ENCODE measurements at places on chromosomes 6 and 20.
A peak's percentile ranks its signal among the peaks of the same experiment; 100 is the strongest.

DNA sequence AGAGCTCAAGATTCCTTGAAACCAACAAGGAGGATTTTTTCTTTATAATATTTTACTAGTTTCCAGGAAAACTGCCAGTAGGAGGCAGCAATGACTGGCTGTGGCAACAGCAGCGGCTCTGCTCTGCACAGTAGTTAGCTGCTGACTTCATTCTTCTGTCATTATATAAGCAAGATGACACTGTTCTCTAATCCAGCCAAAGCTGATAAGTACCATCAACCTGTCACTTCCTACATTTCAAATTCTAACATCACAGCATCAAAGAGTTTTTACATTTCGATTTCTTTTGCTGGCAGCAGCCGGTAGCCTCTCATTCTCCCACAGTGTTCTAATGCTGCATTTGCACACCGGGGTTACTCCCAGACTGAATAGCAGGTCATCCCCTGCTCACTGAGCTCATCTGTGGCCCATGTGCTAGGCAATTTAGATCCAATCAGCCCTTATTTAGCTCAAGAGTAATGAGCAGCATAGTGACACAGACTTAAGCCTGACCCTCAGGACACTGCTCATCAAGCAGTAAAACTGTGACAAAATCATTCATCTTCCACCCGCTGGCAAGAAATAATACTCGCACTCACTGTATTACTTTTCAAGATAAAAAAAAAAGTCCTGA, 67.8 kb downstream of the MMS22L start:
- DNase-seq: peak; percentile 24

- DNase-seq: no peak
Observed at GRCh38 chr6:138240476-138241245, 22.4 kb upstream of the PBOV1 start.

DNA sequence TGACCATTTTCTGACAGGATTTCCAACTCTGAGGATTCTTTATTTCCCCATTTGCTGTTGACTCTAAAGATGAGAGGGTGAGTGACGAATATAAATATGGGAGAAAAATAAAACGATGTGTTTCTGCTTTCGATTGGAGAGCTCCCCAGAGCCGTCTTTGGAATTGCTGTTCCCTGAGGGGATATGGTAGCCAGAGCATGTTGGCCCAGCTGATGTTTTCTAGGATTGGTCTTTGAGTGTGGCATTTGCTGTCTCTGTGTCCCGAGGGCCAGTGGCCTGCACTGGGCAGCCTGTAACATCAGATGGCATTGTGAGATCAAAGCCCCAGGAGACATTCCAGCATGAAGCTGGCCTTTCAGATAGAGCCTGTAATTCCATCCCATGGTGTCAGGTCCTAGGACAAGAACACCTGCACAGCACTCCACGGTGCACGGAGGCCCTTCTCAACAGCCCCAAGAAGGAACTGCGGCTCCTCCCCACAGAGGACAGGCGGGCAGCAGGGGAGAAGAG, 26.7 kb downstream of the PKIG start:
- no peak for DNase-seq

DNA sequence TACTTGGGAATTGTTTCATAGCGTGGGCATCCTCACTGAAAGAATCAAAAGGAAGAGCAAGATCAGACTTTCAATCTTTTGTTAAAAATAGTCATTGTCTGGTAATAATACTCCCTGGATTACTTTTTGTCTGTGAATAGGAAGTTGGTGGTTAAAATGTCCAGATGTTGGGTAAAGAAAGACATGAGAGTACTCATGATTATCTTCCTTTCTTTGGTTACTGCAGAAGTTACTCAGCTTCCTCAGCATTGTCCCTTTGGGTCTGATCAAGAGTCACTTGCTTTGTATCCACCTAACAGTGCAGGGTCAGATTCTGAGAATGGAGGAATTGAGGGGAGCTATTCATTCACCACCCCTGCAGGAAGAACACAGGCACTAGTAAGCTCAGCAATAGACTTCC, 54.6 kb downstream of the RIN2 start:
- no peak for DNase-seq

GRCh38 chr6:105596284-105596755, 193.4 kb upstream of the PREP start:
- DNase-seq: no peak

DNA sequence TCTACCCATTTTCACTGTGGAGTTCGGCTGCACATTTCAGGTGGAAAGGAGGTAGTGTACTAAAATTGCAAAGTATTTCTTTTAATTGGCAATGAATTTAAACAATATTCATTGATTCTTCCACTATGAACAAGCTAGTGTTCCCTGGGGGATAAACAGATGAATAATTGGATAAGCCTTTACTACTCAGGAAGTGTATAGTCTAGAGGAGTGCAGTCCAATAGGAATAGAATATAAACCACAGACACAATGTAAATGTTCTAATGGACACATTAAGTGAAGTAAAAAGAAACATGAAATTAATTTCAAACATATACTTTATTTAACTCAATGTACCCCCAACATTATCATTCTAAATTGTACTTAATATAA, 28.7 kb downstream of the SGK1 start:
- DNase-seq: no peak

DNA sequence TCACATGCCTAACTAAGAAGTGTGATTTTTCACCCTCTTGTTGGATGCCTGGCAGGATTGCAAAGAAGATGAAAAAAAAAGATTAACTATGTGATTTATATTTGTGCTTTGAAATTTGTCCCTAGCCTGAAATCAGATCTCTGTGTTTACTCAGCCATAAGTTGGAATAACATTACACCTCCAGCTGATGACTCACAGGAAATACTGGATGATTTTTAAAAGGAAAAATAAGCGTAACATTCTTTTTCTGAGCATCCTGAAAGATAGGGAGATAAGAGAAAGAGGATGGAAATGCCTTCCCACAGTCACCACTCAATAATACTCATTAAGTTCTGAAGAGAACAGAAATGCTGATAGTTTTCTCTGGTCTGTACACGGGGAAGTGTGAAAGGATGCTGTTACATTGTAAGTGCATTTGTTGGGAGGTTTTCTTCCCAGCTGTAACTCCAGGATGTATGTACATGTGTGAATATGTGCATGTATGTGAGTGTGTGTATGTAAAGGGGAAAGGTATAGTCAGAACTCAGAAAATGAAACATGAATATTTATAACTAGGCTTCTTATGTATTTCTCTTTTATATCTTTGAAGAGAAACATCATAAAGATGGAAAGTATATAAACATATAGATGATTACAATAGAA, 37.4 kb upstream of the RIPPLY2 start:
- no peak for DNase-seq

GRCh38 chr20:17799575-17800227, 99.9 kb downstream of the BANF2 start:
- DNase-seq: no peak

DNA sequence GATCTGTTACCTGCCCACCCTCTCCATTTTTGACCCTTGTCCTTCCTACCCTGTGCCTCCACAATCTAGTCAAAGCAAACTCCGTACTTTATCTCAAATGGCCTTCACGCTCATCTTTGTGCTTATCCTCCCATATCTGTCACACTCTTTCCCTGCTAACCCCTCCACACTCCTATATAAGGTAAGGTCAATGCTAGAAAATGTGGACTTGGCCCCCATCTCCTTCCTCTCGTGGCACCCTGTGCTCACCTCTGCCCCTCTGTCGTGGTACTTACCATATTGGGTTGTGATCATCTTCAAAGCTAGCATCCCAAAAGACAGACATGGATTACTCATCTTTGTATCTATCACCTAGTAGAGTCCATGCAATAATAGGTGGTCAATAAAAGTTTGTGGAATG, 127.6 kb upstream of the FOXQ1 start:
- no peak for DNase-seq

DNA sequence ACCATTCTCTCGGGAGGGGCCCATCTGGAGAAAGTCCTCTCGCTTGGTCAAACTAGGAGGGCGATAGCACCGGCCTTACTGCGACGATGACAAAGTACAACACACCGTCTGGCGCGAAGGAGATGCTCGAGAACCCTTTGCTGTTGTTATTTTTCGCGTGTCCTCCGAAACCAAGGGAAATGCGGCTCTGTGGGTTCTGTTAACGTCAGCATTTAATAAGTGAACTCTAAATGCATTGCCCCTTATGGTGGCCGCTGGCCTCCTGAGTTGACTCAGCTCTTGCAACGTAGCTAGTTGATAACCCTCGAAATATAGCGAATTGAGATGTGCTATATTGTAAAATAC, 577 bp upstream of the SCAND1 start:
- DNase-seq: peak; percentile 48

GRCh38 chr20:50870561-50871161, 60.6 kb downstream of the ADNP start:
- DNase-seq: no peak

DNA sequence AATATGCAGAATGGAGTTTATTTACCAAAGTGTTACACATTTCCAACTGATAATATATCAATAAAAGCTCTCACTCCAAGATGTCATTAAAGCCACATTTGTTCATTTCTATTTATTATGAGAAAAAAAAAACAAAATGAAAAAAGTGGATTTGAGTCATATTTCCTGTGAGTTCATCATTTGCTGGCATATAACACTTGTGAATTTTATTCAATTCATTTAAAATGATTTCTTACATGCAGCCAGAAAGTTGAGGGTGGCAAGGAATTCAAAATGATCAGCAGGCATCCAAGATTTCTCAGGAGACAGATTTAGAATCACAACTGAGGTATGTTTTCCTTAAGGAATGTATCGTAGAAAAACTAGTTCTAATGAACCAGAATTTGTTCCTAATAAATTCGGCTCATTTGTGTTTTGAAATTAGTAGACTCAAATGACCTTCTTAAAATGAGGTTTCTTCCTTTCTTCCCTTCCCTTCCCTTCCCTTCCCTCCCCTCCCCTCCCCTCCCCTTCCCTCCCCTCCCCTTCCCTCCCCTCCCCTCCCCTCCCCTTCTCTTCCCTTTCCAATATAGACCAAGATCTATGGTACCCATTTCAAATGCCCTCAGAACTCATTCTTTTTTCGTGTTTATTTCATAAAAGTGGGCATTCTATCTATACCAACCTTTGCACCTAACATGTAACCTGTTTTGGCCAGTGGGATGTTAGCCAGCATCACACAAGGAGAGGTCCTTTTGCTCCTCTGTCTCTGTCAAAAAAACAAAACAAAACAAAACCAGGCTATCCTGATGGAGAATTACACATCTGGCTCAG, 357.9 kb upstream of the TSHZ2 start:
- no peak for DNase-seq

- no peak for DNase-seq
Observed at GRCh38 chr6:52138284-52138683, 47.9 kb upstream of the IL17A start.

DNA sequence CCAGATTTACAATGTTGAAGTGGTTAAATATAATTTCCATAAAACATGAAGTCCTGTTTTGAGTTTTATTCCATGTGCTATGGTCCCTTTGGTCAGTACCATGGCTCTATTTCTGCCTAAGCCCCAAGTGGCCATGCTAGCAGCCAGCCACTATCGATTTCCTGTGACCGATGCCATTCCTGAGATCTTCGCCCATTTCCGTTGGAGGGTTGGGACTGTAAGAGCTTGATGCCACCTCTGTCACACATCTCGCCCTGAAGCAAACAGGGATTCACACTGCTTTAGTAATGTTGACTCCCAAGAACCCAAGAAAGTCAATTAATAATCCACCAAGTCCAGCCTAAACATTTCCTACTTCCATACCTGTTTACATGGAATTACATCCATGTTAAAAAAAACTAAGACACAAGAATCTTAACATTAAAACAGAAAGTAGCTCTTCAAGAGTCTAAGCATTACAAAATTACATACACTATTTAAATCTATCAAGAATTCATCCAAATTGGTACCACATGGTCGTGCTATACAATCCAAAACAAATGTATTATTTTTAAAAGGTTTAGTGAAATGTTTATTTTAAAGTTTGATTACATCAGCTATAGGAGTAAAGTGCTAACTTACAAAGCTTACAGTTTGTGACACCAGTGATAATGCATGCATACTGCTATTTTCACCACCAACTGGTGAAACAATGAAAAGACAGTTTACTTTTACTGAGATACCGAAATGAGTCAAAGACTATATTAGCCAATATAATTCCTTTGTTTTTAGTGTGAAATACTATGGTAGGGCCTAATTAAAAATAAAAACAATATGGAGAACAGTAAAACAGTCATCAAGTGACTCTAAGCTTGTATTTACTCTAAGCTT, 2.5 kb downstream of the RBM39 start:
- peak; percentile 55 for DNase-seq

DNA sequence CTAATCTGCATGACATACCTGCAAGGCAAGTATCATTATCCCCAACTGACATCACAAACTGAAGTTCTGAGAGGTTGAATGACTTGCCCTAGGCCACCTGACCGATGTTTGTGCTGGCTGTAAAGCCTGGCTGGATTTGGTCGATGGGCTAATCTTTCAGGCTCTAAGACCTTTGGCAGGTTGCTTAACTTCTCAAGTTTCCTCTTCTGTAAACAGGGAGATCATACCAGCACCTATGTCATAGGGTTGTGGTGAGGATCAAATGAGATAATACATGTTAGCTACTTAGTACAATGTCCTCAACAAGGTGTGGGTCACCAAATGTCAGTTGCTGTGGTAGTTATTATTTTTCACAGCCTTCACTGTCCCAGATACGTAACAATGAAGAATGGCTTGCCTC, 14.2 kb downstream of the ANKRD66 start:
- DNase-seq: no peak

DNA sequence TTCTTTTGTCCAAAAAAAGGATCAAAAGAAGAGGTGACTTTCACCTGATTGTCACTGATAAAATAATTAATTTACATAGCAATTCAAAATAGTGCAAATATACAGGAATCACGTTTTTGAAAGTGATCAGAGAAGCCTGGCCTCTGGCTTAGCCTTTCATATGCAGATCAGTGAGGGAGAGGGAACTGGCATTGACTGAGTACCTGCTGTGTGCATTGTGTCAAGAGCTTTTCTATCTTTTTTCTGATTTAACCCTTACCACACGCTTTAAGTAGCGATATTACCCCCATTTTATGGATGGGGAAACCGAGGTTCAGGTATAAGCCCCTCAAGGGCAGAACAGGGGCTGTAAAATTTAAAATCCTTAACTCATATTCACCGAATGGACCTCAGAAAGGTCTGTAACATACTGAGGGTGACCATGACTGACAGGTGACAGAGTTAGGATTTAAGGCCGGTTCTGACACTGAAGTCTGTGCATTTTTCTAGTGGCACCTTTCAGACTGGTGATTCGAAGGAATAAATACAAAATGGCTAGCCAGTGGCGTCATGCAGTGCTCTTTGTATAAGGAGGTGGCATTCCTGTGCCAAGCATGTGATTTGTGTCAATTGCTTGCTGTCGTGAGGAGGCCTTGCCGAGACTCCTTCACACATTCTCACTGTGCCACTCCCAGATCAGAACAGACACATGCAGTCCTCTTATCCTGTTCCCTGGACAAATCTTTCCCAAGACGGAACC, 310.2 kb downstream of the TSHZ2 start:
- DNase-seq: no peak

GRCh38 chr6:154738551-154738961, 5.3 kb downstream of the SCAF8 start:
- peak; percentile 23 for DNase-seq

- DNase-seq: no peak
Observed at GRCh38 chr20:41978246-41978790, 360.1 kb upstream of the CHD6 start.

Measured in activated CD4-positive, alpha-beta T cell treated with anti-CD3 and anti-CD28 coated beads, Interleukin-2, Interleukin-6, amounts not matched to agents 100 ng/mL and 50 ng/mL, durations not matched to agents 16 hours and 8 hours (primary cell).